Inflammatory macrophage treated with lipopolysaccharide for 1 hour (primary cell): ENCODE measurements at places on chromosomes 2 and 18.

GRCh38 chr2:202693503-202693902 is 58.7 kb downstream of the FAM117B start:
- no peak for DNase-seq

GRCh38 chr2:231926761-231927565 is 767 bp upstream of the NPPC start:
- peak; percentile 7 for DNase-seq

DNA sequence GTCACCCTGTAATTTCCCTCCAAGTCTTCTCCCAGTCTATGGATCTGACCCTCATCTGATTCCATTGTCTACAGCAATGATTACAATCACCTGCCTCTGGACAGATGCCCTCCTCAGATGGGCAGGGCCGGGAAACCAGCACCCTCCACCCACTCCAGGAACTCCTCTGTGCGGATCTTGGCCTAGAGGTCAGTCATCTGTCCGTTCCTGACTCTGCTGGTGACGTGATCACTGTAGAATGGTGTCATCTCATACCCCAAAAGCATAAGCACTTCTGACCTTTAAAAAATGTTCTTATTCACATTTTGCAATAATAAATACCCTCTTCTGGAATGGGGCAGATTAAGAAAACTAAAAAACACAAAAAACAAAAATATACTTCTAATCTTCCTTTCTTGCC is 29.5 kb upstream of the BZW1 start:
- peak; percentile 40 for DNase-seq

DNA sequence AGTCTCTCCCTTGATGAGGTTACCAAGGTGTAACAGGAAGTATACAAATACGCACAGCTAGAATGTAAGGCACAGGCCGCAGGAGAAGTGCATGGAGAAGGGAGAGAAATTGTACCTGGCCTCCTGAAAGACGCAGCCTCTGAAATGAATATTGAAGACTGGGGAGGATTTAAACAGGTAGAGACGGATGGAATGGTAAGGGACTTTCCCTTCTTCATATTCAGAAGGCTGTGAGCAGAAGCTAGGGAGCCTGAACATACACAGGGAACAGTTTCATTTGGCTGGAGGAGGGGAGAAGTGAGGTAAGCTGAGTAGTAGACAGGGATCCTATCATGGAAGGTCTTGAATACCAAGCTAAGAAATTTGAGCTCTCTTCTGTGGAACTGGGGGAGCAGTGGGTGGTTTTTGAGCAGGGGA is 112.7 kb downstream of the ANKRD44 start:
- DNase-seq: no peak

DNA sequence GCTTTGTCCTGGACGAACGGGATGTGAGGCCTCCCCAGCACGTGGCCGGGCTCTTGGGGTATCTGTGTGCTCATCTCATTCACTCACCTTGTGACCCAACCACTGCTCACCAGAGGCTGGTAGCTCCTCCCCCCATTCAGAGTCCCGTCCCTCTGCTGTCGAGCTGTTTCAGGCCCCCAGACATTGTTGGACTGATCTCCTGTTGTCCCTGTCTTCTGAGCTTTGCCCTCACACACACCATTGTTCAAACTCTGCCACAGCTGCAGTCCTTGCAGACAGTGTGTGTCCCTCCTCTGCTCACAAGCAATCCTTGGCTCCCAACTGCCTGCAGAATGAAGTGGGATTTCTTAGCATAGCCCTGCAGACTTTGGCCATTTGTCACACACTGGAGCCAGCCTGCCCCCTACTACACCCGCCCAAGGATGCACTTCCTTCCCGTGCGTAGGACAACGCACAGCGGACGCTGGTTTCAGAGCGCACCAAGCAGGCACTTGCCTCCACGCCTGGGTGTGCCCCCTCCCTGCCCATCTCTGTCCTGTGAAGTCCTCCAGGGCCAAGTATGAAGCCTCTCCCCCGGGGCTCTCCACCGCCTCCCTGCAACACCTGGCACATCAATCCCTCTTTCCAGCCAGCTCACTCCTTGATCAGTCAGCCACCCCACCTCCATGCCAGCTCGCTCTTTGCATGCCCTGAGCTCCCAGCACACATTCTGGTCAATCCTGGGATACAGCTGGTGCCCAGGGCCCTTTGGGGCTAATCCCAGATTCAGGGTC is 16.5 kb upstream of the PRLH start:
- no peak for DNase-seq

DNA sequence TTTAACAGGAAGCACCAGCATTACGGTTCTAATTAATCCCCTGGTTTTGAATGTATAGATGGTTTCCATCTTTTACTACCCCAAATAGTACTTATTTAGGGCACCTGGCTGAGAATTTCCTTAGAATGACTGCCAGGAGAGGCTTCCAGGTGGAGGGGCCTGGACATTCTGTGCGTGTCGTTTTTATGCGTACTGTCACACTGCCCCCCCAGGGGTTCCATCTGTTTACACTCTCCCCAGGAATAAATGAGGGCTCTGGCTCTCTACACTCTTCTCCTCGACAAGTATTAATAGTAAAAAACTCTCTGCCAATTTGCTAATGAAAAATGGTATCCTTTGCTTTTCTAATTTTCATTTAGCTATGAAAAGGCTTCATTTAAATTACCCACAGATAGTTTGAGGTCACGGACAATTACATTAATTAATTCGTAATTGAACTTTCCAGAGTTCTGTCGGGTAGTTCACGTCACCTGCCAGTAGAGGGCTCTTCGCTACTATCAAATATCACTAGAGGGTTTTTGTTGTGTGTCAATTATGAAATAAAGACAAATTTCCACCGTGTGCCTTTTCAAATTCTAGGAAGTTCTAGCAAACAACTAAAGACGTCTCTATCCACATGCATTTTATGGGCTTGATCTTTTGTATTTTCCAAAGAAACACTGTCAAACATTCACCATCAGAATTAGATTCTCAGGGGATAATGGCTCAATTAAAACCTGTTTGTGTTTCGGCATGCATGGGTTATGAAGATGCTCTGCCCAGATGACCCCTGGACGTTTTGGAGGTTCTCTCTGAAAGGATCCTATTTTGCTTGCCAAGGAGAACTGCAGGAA is 88.8 kb upstream of the ASB18 start:
- peak; percentile 74 for DNase-seq

DNA sequence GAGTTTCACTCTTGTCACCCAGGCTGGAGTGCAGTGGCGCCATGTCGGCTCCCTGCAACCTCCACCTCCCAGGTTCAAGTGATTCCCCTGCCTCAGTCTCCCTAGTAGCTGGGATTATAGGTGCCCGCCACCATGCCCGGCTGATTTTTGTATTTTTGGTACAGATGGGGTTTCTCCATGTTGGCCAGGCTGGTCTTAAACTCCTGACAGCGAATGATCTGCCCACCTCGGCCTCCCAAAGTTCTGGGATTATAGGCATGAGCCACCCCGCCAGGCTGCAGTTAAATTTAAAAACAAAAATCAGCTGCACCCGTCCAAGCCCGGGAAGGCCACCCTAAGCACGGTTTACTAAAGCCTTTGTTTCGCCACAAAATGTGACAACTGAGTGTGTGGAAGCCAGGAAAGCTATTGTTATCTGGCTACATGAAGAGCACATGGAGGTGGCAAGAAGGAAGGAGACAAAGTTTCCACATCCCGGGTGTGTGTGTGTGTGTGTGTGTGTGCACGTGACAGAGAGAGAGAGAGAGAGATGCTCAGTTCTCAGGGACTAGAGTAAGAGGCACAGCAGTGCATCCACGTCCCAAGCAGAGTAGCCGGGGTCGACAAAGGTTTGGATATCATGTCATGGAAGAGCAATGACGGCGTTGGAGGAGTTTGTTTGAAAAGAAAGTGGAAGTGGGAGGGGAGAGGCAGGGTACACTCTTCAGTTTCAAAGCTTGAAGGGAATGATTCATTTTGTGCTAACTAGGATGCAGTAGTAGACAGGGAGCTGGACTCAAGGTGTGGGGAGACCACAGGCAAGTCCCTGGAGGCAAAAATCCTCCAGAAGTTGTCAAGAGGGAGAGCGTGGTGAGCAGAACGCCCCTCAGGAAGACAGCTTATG is 20.1 kb downstream of the INPP5D start:
- no peak for DNase-seq

DNA sequence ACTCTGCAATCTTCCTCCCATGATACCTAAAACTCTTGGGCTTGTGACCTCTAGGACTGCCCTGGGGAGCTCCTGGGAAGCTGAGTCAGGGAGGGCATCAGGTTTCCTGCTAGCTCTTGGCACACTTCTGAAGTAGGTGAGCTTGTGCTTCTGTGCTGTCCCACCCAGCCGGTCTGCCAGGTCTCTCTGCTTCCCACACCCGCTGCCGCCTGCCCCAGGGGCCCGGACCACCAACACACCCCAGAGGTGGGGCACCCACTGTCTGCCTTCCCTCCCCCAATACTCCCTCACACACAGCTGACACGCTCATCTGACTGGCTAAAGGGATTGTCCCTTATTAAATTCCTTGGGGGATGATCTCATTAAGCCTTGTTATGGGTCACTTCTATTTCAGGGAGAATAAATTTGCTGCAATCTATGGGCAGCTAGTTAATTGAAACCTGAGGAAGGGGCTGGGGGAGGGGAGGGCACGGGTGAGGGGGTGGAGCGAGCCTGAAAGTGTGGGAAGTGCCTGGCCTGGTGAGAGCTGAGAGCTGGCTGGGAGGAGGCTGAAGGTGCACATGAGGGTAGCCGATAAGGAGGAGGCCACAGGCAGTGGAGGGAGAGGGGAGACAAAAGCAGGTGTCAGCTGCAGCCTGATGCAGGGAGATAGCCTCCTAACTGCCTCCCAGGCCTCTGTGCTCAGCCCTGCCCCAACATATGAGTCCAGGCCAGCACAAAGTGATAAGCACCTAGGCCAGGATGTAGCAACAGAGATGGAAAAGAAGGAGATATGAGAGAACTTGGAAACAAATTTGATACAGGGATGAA is 48.8 kb downstream of the HAUS1 start:
- no peak for DNase-seq

GRCh38 chr2:172826522-172826921 is 90.9 kb downstream of the RAPGEF4 start:
- no peak for DNase-seq

DNA sequence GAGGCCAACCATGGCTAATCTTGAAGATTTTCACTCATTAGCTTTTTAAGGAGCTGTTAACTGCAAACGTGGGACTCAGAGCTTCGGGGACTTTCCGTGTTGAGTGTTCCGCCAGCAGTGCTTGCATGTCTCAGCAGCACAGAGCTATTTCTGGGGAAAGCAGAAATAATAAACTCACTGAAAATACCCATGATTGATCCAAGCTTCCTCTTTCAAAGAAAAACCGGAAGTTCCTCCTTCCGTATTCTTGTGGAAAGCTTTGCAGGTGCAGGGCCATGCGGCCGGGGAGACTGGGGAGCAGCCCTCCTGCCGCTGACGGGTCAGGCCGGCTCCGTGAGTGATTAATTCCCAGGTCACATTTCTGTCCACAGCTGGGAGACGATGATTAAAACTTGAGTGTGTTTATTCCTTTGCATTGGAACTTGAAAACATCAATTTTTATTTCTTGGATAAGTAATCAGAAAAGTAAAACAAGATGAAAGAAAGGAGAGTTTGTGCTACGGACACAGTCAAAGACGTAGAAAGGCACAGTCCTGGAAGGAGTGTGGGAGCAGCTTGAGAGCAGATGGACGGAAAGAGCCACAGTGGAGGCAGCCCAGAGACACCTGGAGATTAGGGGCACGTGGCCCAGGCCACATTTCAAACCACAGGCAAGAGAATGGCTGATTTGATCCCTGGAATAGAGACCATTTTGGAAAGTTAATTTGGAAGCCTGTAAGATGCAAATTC is 54.2 kb upstream of the CTDP1 start:
- DNase-seq: peak; percentile 98

- no peak for DNase-seq
Observed at GRCh38 chr18:30991397-30991796, 51.1 kb downstream of the DSC3 start.

DNA sequence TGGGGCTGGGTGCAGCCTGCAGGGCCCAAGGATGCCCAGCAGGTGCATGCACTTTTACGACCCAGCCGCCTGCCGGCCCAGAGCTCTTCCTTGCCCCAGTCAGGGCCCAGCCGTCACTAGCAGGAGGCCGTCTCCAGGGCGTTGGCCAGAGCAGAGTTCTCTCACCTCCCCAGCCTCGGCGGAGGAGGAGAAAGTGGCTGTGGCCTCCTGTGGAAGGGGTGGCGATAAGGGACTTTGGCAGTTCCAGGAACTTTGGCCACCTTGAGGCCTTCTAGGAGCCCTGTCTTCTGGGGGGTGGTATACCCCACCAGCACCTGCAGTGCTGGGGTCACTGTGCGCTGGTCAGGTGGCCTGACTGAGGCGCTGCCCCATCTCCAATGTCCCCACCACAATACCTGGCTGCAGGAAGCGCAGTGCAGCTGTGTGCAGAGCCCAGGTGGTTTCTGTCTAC is 22.0 kb downstream of the NPPC start:
- DNase-seq: no peak

DNA sequence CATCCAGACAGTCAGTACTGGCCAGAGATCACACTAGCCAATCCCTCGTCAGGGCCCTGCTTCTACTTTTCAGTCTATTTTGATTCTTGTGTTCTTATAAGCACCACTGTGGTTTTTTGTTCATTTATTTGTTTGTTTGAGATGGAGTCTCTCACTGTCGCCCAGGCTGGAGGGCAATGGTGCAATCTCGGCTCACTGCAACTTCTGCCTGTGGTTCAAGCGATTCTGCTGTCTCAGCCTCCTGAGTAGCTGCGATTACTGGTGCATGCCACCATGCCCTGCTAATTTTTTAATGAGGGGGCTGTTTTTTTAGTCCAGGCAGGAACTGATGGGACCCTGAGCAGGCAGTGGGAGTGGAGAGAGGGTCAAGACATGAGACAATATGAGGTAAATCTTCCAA is 64.9 kb upstream of the KIF5C start:
- no peak for DNase-seq

DNA sequence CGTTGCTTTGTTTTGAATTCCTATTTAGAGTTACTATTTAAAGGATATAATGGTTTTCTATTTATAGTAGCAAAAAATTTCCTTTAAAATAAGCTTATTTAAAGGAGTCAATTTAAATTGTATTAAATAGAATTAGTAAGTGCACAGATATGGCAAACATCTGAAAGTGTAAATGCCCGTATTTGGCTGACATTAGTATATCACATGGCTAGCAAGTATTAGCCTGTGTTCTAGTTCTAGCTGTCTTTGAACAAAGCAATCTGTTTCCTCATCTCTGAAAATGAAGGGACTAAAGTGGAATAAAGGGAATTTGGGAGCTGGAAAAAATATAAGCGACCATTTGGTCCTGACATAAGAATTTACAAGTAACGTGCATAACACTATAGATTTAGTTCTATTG is 32.2 kb downstream of the PELI1 start:
- no peak for DNase-seq

GRCh38 chr2:42568401-42569115 is at the start of gene MTA3:
Gene MTA3 (plus strand): TSS chr2:42568632. CDS start chr2:42568746, 114 bp downstream.
- peak; percentile 6 for DNase-seq

- DNase-seq: no peak
Observed at GRCh38 chr18:74604774-74605173, 7.1 kb downstream of the ZNF407 start.

GRCh38 chr2:164843346-164843911 is 1.8 kb upstream of the COBLL1 start:
- peak; percentile 14 for DNase-seq

DNA sequence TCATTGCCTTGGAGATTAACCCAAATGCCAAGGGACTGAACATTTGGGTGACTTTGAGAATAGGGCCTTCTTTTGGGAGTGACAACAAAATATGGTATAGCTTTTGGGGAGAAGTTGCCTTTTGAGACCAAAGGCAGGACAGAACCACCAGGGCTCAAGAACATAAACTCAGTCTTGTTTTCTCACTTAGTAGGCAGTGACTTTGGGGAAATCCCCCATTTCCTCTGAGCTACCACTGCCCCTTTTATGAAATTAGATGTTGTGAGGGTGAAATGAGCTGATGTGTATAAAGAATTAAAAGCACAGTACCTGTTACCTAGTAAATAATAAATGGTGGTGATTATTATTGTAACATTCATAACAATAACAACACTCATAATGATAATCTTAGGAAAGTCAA is 36.5 kb downstream of the GPD2 start:
- DNase-seq: peak; percentile 38
